ENCODE measurements at places on chromosomes 1 and 21.

GRCh38 chr1:52695627-52696026 is 2.5 kb downstream of the COA7 start:
- no peak for DNase-seq

DNA sequence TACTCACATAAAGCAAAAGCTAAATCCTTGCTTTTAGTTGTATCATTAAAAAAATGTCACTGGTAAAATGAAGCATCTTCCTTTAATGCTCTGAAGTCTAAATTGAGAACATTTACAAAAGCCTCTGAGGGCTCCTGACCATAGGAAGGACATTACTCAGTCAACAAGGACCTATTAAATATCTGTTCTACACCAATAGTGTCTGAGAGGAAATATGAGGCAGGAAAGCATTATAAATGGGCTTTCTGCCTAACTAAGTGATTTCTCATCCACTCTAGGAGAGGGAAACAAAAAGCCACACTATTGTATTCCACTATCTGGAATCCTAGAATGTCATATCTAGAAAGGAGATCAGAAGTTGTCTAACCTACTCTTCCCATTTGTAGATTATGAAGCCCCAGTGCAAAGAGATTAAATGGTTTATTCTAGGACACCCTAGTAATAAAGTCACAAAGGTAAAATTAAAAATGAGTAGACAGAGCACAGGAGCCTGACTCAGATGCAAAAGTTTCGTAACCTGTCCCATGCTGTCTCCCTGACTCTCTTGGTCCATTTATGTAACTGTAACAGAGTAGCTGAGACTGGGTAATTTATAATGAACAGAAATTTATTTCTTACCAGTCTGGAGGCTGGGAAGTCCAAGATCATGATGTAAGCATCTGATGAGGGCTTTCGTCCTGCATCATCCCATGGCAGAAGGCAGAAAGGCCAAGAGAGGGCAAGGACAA is 17.6 kb downstream of the RGS1 start:
- DNase-seq = no peak

DNA sequence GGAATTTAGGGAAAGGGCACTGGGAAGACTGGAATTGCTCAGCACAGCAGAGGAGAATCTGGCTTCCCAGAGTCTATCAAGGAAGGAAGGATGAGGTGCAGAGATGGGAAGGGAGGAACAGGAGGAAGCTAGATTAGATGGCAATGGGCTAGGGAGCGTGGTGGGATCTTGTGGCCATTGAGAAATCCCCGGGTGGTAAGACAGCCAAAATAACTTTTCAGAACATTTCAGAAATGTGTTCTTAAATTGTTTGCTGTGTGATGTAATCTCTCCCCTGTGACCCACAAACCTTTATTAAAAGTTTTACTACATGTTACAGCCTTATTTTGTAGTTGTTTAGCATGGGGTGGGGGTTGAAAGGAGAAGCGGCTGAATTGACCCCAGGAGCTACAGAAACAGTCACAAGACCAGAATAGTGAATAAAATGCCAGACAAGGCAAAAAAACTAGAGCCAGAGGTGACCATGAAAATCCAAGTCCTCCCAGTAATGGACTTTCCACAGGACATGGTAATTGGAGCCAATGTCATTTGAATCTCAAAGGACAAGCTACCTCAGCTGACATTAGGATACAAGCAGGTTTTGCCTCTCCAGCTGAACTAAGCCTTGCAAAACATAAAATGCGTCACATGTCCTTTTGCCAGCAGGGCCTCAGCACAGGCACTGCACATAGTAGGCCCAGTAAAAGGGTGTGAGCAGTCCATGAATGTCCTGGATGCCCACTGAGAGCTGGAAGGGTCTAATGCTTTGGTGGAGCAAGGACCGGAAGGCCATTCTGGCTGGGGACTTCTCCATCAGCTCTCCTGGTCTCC is 980 bp upstream of the AHCYL1 start:
- DNase-seq = no peak

DNA sequence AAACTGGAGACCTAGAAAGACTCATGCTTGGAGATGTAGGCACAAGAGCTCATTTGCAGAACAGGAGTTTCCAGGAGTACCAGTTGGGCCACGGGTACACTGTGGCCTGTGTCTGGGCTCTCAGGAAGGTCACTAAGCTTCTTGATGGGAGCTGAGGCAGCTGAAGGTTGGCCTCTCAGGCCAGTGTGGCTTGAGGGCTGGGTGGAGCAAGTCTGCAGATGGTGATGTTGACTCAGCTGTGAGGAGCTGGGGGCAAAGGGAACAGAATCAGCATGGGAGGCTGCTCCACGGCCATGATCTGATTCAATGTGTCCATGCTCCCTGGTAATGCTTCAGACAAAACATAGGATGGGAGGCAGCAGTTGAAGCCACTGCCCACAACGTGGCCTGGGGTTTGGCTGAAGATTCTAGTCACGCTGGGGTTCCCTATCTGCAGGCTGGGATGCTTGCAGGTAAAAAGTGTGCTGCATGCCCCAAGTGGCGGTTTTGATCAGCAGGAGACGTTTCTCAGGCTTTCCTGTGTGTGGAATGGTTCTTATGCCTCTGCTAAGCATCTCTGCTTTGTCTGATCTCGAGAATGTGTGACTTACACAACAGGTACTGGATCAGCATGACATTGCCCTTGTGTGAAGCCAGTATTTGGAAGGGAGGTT is 15.4 kb upstream of the TENT5C start:
- DNase-seq = no peak

DNA sequence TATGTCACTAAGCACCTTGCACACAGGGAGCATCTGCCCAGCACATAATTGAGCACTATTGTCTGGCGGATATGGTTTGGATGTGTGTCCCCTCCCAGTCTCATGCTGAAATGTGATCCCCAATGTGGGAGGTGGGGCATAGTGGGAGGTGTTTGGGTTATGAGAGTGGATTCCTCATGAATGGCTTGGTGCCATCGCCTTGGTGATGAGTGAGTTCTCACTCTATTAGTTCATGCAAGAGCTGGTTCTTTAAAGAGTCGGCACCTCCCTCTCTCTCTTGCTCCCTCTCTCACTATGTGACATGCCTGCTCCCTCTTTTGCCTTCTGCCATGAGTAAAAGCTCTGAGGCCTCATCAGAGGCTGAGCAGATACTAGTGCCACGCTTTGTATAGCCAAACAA is 9.5 kb downstream of the CTSK start:
- no peak for DNase-seq

- no peak for DNase-seq
Measured at GRCh38 chr1:227709451-227709850, 25.7 kb downstream of the JMJD4 start.

DNA sequence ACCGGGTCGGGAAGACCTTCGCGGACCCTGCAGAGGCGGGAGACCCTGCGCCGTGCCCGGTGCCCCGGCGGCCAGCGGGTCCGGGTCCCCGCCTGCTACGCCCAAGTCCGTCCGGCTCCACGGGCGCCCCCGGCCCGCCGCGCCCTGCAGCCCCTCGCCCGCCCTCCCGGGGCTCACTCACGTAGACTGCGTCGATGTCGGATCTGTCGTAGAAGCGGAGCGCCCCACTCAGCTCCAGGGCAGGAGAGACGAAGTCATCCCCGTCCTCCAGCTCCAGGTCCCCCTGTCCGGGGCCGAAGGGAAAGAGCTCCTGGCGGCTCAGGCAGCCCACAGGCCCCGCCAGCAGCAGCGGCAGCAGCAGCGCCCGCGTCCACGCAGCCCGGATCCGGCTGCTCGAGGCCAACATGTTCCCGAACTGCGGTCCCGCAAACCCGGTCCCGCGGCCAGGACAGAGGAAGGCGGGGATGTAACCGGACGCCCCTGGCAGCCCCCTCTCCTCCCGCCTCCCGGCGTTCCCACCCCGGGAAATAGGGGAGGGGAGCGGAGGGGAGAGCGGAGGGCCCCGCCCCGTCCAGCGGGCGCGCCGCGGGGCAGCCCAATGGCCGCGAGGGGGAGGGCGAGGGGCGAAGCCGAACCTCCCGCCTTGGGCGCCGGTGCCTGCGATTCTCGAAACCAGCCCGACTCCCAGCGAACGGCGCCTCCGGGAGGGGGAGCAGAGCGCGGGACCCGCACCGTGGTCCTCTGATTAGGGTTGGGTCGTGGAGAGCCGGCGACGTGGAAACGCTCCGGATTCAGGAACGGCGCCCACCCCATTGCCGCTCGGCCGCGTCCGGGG is at the start of gene NID1:
Gene NID1 (minus strand): TSS at position 417 of the 835 bp plus-strand sequence. CDS start 11 bp downstream, at position 406.
- DNase-seq = peak; percentile 91

- DNase-seq = no peak
Measured at GRCh38 chr1:162994921-162995320, 74.2 kb upstream of the RGS4 start.

GRCh38 chr1:115409094-115410015 is 71.3 kb upstream of the NGF start:
- DNase-seq = no peak

DNA sequence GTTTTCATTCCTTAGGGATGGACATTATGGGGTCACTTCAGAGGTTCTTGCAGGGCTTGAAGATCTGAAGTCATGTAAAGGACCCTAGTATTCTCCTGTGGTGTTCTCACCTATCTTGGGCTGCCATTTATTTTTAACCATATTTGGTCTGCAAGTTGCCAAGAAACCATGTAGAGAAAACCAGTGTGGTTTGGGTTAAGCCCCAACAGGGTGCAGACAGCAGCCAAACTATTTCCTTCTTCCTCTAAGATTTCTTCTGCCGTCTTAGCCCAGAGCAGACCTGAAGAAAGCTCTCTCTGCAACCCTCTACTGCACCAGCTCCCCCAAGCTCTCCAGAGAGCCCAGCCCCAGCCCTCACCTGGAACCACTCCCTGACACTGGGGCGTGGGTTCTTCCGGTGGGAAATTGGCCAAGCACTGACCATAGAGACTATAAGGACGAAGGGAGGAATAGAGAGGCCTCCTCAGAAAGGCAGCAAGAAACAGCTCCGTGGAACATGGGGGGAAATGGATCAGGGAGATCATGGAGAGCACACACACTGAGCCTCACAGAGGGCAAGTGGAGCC is 136.6 kb downstream of the SYF2 start:
- DNase-seq = no peak

DNA sequence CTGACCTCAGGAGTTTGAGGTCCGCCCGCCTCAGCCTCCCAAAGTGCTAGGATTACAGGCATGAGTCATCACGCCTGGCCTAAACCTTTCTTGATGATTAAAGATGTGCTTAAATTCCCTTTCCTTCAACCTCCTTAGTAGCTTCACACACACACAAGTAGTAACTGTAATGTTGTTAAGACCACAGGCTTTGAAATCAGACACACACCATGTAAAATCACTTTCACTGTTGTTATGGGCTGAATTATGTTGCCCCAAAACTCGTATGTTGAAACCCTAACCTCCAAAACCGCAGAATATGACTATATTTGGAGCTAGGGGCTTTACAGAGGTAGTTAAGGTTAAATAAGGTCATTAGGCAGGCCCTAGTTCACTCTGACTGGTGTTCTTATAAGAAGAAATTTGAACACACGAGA is 180.2 kb downstream of the NR5A2 start:
- no peak for DNase-seq

GRCh38 chr1:27887215-27888021 is 15.1 kb downstream of the THEMIS2 start:
- DNase-seq = no peak

DNA sequence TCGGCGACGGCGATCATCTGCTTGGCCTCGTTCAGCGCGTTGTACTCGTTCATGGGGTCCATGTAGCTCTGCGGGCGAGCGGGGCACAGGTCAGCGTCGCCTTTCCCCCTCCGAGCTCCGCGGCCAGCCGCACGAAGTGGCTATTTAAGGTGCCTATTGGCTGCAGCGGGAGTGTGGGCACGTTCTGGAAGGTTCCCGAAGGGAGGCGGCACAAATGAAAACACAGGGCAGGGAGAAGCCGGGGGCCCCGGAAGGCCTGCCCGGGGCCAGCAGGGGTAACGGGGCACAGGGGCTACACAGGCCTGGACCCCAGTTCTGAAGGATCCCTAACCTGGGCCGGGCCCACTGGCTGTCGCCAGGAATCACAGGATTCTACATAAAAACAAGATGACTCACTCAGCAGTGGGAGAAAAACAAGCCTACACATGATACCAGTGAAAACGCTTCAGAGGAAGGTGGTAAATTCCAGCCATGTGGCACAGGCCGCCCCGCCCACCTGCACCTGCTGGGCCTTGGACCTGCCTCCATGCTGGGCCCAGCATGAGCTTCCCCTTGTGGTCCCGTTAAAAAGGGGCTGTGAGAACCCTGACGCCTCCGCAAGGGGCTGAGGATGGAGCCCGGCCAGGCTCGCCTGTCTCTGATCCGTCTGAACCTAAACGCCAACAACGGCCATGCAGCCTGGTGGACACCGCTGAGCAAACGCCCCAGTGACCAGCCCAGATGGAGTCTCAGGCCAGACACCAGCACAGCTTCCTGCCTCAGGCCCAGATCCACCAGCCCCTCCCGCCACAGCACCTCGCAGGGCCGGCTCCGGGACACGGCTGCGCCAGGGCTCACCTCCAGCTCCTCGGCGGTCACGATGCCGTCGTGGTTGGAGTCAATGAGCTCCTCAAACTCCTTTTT is 3.9 kb upstream of the TNFRSF4 start:
- DNase-seq = no peak

DNA sequence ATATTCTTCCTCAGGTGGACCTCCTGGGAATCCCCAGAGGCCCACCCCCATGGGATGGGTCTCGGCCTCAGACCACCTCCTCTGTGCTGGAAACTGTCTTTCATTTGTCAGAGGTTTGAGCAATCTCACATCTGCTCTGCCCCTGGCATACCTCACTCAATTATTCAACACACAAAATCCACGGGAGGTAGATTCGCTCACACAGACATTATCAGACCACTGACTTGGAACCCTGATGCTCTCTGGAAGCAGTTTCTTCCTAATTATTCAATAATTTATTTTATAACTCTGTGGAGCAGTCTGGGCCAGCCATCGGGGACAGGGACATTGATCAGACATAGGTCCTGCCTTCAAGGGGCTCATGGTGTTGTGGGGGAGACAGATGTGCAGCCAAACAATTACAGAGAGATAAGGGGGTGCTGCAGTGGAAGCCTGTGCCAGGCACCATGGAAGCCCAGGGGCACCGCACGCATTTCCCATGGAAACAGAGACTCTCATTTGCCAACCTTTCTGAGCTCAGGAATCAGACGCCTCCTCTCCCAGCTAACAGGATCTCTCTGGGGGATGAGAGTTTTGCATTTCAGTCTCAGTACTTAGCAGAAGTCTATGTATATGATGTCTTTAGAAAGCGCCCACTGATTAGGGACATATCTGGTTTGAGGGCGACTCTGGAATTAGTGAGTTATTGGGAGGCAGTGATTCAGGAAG is 96.5 kb downstream of the HMGB4 start:
- DNase-seq = no peak

DNA sequence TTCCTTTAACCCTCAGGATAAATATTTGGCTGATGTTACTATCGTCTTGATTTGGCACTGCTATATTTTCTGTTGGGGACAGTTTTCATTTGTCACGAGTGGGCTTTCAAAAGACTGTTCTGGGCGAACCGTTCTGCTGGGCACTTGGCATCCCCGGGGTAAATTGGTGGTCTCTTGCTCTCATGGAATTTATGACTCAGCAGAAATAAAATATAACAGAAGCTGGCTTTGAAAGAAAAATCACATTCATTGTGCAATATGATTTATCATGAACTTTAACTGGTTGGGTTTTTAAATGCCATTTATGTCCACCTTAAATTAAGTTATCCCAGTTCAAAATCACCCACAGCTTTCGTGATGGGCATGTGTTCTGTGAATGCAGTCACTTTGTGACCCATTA is 147.3 kb downstream of the KAZN start:
- DNase-seq = no peak
